ENCODE measurements at places on chromosomes 7 and 10.
A peak's percentile ranks its signal among the peaks of the same experiment; 100 is the strongest.

- DNase-seq, result no peak
Observed at GRCh38 chr7:114785496-114785895, 136.4 kb upstream of the MDFIC start.

GRCh38 chr7:136692221-136692620 lies 176.2 kb upstream of the CHRM2 start:
- DNase-seq, result no peak

DNA sequence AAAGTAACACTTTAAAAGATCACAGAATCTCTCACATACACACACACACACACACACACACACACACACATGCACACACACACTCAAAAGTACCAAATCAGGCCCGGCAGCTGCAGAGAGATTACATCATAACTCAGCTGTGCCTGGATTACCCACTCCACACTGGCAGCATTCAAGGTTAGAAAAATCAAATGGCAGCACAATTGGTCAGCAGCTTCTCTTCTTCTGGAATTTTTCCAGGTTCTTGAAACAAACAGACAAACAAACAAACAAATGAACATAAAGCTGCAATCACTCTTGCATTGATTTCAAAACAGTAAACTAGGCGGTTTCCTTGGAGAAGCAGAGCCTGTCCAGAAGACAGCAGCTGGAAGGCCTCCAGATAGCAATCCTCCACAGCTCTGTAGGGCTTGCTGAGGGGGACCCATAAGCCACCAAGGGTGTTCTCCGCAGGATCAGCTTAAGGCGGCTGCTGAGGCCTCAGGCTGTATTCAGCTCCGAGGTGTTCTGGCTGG lies 24.5 kb upstream of the FAM133B start:
- peak; percentile 58 for DNase-seq

- no peak for DNase-seq
Observed at GRCh38 chr7:92877367-92877766, 41.0 kb upstream of the CDK6 start.

- no peak for DNase-seq
Observed at GRCh38 chr10:89384474-89385340, 6.9 kb downstream of the IFIT1B start.

GRCh38 chr7:152931633-152932032 lies 172.1 kb downstream of the ACTR3B start:
- no peak for DNase-seq

DNA sequence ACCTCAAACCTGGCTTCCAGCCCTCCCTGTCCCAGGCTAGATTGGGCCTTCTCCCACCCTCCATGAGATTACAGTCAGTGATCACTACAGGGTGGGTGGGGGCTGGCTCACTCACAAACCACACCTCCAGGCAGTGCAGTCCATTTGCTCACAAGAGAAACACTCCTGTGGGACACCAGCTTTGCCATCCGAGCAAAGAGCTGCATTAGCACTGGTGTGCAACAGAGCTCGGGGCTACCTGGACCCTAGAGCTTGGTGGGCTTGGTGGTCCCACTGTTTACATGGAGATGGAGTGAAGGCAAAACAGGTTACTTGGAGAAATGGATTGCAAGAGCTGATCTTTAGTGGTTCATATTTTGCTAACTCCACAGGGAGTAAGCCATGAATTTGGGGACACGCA lies 451.7 kb upstream of the ZMIZ1 start:
- no peak for DNase-seq

DNA sequence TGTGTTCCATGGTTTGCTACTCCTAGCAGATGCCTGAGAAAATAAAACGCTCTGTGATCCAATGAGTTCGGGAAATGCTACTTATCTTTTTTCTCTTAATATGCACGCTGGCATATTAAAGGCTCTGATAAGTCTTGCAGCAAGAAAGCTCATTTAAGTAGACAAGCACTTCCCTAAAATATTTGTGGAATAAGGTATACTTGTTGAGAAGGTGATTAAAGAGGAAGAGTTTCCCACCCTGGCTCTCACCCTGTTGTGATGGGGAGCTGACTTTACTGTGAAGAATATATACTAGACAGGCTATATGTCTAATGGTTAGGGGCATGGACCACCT lies 279.4 kb downstream of the RPS24 start:
- DNase-seq, result no peak

- DNase-seq, result no peak
Observed at GRCh38 chr7:110600956-110601355, 490.0 kb upstream of the LRRN3 start.

DNA sequence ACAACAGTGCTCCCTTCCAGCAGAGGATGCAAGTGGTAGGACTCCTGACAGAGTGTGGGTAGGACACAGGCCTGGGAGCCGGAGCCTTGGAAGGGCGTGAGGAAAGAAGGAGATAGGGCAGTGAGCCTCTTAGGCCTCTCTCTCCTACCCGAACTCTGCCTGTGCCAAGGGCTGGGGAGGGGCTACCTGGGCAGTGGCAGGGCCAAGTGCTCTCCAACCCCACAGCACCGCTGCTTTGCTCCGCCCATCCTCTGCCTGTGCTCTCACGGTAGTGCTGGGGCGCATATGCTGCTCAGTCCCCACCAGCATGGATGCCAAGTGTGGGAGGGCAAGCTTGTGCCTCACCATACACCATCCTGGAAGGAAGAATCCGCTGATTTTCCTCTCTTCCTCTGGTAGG lies 7.5 kb downstream of the FAM131B start:
- DNase-seq, result no peak

- no peak for DNase-seq
Observed at GRCh38 chr10:3272300-3272699, 99.7 kb upstream of the PITRM1 start.

DNA sequence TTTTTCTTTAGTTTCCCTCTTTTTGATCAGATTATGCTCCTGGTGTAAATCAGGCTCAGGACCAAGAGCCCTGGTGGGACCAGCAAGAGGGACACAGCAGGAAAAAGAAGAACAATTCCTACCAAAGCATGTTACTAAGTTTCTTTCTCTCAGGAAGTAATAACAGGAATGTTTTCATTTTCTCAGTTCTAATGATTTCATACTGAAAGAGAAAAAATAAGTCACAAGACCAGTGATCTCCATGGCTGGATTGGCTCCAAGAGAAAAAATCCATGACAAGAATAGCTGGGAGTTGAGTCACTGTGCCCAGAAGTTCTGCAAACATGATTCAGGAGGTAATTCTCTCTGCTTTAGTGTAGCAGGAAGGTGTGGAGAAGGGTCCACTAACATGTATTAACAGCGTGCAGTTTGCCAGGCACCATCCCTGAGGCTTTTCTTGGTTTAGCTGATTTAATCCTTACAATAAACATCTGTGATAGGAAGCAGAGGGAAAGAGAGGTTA lies 23.8 kb upstream of the IFIT2 start:
- DNase-seq, result no peak

DNA sequence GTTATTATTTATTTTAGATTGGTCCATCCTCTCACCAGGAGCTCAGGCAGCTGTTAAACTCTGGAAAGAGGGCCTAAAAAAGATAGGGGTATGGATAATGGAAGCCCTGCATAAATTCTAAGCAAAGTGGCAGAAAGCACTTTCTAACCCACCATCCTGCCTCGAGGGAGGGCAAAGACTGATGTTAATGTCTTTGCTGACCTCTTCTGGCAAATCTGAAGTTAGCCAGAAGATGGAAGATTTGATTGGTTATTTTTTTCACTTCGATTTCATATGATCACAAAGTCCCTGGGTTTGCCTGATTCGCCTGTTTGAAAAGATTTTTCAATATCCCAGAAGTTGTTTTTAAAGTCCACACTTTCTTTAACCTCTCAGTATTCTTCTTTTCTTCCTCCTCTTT lies 24.8 kb downstream of the OR9A2 start:
- DNase-seq, result no peak

DNA sequence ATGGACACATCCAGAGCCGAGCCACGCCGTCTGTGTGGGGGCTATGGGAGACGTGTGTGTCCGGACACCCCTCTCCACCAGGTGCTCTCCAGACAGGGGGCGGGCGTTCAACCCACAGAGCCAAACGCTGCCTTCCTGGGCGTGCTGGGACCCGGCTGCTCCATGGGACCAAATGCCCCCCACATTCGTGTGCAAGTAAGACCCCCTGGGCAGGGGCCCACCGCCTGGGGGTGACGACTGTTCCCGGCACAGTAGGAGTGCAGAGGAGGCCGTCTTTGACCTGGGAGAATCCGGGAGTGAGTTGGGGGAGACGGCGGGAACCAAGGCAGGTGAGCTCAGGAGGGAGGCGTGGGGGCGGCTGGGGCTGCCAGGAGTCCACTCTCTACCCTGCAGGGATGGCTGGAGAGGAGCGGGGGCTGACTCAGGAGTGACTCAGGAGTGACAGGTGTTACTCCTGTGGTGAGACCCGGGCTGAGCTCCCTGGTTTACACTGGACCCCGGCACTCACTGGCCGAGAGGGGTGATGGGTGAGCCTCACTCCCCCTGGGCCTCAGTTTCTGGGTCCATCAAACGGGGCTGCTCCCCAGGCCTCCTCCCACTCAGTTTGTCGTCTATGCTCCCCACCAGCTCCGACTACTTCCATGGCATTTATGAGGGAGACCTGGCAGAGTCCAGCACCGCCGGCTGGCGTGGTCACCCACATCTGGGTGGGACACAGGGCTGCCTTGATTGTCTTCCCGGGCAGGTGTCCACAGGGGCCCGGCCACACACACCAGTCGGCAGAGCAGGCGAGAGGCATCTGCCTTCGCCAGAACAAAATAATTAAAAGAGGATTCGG lies 95.0 kb downstream of the MICALL2 start:
- DNase-seq, result no peak
